ENCODE measurements at places on chromosomes 16 and 17.

DNA sequence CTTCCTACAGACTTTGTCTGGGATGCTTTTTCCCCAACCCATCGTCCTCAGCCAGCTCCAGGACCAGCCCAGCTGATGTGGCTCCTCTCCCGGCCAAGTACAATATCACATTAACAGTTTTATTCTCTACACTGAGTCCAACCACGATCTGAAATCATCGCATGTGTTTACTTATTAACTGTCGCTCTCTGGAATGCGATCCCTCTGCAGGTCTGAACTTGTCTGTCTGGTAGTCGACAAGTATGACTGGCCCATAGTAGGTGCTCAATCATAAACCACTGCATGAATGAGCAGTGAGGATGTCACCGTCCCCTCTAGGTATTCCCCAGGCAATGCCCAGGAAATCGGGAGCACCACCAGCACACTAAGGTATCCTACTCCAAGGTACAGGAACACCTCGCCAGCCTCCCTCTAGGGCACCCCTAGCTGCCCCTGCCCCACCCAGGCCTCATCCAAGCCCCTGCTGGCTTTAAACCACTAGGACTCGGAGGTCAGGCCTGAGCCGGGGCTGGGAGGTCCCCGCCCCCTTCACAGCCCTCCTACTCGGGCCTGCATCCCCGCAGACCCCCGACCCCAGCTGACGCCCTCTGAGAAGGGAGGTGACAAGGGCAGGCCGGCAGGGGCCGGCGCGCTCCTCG lies 27.7 kb downstream of the RTN4RL1 start:
- DNase-seq: no peak

- DNase-seq: no peak
Measured at GRCh38 chr16:4179020-4179419, 62.8 kb upstream of the ADCY9 start.

DNA sequence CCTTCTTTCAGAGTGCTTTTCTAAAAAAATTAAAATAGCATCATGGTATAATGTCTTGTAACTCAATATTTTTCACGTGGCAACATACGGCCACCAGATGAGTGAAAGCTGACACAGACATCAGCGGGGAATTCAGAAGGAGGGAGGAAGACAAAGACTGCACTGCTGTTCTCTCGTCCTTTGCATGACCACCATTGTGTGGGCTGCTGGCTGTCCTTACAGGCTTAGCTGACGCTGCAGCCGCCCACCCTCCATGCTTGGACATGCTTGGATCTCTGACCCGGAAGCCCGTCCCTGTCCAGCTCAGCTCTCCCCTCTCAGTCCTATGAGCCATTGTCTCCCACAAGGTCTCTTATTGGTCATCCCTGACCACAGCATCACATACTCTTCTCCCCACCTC lies 11.4 kb upstream of the MLYCD start:
- DNase-seq: no peak

- DNase-seq: no peak
Measured at GRCh38 chr17:50027172-50027880, 28.6 kb upstream of the ITGA3 start.

All from activated CD4-positive, alpha-beta T cell treated with anti-CD3 and anti-CD28 coated beads, Interleukin-2, Interleukin-6, amounts not matched to agents 100 ng/mL and 50 ng/mL, durations not matched to agents 16 hours and 8 hours (primary cell).